NCI-H1417 treated with DMSO at 0.1 percent for 48 hours (cell line): ENCODE measurements at places on chromosomes 1 and 21.

DNA sequence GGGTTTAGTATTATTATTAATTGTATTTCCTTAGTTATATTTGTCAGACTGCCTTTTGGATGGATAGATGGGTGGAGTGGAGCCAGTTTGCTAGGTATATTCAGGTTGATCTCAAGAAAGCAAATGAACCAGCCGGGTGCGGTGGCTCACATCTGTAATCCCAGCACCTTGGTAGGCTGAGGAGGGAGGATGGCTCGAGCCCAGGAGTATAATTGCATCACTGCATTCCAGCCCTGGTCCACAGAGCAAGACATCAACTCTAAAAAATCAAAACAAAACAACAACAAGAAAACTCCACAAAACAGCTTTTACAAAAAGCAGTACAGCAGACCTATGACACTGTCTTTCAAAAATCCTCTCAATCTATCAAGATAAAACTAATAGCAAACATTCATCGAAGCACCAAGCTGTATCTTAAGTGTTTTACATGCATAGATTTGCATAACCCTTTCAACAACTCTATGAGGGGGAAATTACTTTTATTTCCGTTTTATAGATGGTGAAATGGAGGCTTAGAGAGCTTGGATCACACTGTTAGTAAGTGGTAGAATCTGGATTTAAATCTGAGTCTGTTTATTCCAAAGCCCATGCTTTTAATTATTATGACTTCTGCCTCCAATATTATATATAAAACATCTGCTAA lies 25.5 kb downstream of the KMO start:
- DNase-seq: no peak

GRCh38 chr21:45747802-45748445 lies 104.4 kb downstream of the PCBP3 start:
- DNase-seq: no peak

- no peak for DNase-seq
Measured at GRCh38 chr1:89942825-89943658, 51.9 kb upstream of the ZNF326 start.

DNA sequence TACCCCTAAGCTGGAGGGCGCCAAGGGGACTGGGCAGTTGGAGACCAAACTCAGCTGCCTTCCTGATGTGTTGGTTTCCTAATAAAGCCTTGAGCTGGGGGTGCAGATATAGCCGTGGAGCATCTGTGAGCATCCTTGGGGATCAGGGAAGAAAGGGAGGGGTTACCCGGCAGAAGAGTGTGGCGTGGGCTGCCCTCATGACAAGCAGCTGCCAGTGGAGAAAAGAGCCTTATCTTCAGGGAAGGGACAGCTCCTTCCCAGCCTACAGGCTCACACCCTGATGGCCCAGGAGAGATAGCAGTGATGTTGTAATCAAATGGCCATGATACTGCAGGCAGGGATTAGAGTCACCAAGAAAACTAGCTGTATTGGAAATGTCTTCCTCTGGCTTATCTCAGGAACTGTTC lies 10.8 kb upstream of the NFASC start:
- no peak for DNase-seq

- DNase-seq: no peak
Measured at GRCh38 chr1:208601561-208601960, 357.4 kb upstream of the PLXNA2 start.

DNA sequence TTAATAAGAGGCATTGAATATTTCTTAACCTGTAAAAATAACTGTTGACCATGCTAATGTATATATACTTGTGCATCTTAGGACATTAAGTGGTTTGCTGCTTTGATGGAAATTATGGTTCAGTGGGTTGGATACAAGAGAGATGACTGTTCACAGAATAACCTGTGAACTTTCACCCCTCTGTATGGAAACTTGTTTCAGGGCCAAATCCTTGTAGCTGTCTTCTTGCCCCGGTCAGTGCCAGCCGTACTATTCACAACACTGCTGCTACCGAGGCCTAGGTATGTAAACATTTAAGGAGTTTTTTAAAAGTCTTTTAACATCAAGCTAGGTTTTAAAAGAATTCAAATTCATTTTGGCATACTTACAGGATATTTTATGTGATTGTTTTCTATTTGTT lies 16.1 kb downstream of the DONSON start:
- DNase-seq: no peak

GRCh38 chr1:96220651-96221050 lies 500.9 kb upstream of the PTBP2 start:
- DNase-seq: no peak
